ENCODE measurements at places on chromosomes 13 and 19.
A peak's percentile ranks its signal among the peaks of the same experiment; 100 is the strongest.

DNA sequence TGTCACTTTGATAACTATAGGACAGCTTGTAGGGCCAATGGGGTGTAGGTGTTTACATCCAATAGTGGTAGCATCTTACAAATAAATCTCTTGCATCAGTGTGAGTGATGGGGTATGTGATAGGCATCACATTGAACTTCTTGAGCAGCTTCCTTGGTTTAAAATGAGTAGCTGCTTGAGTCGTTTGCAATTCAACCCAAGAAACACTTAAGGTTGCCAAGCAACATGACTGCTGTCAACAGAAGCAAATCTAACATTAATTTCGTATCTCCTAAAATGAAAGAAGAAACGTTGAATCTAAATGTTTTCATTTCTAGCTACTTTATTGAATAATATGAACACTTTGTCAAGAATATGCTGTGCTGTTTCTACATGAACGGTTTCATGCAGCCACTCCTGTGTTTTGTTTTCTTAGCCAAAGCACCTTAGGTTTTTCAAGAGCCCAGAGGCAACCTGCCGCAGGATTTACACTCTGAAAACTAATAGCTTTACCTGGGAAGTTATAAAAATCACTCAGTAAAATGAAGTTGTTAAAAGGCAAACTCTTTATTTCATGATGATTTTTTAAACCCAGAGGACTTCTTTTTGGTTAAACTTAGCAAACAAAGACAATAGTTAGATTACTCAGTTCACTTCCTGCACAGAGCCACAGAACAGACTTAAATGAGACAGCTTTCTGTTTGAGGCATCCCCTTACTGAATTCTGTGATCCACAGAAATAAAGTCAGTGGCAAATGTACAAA, 305.2 kb downstream of the MTUS2 start:
- no peak for DNase-seq

DNA sequence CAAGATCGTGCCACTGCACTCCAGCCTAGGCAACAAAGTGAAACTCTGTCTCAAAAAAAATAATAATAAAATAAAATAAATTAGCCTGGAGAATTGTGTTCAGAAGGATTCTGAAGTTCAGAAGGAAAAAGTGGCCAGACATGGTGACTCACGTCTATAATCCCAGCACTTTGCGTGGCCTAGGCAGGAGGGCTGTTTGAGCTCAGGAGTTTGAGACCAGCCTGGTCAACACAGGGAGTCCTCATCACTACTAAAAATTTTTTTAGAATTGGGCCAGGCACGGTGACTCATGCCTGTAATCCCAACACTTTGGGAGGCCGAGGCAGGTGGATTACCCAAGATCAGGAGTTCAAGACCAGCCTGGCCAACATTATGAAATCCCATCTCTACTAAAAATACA, 6.0 kb downstream of the RDH8 start:
- no peak for DNase-seq

DNA sequence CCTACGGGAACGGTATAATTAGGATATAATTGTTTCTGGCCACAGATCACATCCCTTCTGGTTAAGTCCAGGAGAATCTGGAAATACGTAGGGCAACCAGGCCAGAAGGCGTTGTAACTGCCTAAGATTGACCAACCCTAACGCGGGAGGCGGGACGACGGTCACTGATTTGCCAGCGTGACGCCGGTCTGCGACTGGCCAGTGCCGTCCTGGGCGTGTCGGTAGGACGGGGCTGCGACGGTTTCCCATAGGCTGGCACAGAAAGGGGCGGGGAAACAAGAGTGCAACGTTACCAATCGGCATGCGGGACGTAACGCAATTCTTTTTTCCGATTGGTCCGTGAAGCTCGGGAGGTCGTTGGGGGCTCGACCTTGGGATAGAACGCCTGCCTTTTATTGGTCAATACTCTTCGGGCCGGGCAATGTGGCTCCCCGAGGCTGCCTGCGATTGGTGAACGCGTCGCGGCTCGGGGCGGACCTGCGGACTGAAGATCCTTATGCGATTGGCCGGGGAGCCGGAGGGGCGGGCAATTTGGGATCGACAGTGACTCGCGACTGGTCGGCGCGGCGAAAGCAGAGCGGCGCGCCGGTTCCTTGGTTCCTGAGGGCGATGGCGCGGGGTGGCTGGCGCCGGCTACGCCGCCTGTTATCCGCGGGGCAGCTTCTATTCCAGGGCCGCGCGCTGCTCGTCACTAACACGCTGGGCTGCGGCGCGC, at the start of gene MPV17L2:
Gene MPV17L2, plus strand, starts transcription at position 546 of the 715 bp plus-strand sequence. Its CDS starts 64 bp downstream, at position 610.
- peak; percentile 100 for DNase-seq

GRCh38 chr13:37138169-37138568, 32.7 kb upstream of the CSNK1A1L start:
- DNase-seq: no peak

- DNase-seq: peak; percentile 94
These were observed at the start of gene ZNF473 for GRCh38 chr19:50025794-50026549. Gene ZNF473, plus strand, starts transcription at chr19:50026005. Its CDS starts 5,078 bp downstream, at chr19:50031083.

DNA sequence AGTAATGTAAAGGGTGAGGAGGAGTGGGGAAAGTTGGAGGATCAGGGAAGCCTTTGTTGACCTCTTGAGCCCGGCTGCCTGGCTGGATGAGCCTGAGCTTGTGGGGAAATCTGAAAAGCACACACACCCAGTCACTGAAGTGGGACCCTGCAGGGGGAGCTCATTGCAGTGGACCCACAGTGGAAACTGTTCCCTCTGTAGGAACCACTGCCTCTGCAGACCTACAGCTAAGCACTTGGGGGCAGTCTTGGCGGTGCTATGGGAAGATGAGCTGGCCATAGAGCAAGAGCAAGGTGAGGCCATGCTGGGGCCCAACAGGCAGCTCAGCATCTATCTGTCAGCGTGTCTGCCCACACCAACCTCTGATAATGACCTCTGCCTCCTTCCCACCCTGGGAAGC, 294.8 kb downstream of the TSHZ3 start:
- DNase-seq: no peak

DNA sequence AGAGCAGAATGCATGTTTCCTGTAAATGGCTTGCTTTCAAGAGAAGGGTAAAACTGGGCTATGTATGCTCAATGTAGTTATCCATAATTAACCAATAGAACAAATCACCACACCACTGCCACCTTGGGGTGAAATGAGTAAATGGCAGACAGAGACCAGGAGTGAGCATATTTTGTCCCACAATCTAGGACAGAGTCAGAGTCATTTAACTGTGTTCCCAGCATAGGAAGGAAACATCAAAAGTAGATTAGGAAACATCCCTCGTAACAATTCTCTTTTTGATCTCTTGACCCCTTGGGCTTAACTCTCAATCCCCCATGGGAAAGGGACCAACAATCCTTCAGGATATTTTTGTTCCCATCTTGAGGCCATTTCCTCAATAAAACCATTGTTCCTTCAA, 224.8 kb downstream of the NHLRC3 start:
- DNase-seq: no peak

GRCh38 chr13:77062097-77062496, 35.1 kb upstream of the FBXL3 start:
- DNase-seq: no peak

DNA sequence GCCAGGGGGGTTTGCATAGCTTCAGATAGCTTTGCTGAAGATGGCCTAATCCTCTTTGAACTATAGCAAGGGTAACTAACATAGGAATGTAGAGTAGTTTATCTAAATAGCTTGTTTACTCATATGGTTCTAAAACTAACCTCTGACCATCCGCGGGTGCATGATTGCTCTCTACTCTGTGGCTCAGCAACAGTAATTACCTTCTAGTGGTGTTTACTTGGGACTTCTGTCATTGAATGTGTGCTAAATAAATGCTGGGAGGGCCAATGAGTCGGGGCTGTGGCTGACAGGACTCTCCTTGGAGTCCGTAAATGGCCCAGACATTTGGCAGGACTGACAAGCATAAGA, 1461.9 kb downstream of the UQCRFS1 start:
- no peak for DNase-seq

GRCh38 chr19:7272856-7273578, 21.2 kb downstream of the INSR start:
- DNase-seq: no peak

- DNase-seq: no peak
These were observed 64.9 kb downstream of the DNAJC3 start for GRCh38 chr13:95741584-95742563.

GRCh38 chr19:42553292-42554045, 25.2 kb upstream of the CEACAM1 start:
- no peak for DNase-seq

- no peak for DNase-seq
These were observed 173.0 kb downstream of the OLFM4 start for GRCh38 chr13:53201454-53202225.

- DNase-seq: no peak
These were observed 95.6 kb upstream of the FAM216B start for GRCh38 chr13:42685751-42686150.

DNA sequence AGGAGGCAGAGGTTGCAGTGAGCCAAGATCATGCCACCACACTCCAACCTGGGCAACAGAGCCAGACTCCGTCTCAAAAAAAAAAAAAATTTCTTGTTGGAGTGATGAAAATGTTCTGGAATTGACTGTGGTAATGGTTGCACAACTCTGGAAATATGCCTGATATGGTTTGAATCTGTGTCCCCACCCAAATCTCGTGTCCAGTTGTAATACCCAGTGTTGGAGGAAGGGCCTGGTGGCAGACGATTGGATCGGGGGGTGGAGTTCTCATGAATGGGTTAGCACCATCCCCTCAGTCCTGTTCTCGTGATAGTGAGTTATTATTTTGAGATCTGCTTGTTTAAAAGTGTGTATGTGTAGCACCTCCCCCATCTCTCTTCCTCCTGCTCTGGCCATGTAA, 41.1 kb upstream of the MAP3K10 start:
- no peak for DNase-seq

- peak; percentile 57 for DNase-seq
These were observed 65.1 kb downstream of the ZNF823 start for GRCh38 chr19:11673608-11674041.

DNA sequence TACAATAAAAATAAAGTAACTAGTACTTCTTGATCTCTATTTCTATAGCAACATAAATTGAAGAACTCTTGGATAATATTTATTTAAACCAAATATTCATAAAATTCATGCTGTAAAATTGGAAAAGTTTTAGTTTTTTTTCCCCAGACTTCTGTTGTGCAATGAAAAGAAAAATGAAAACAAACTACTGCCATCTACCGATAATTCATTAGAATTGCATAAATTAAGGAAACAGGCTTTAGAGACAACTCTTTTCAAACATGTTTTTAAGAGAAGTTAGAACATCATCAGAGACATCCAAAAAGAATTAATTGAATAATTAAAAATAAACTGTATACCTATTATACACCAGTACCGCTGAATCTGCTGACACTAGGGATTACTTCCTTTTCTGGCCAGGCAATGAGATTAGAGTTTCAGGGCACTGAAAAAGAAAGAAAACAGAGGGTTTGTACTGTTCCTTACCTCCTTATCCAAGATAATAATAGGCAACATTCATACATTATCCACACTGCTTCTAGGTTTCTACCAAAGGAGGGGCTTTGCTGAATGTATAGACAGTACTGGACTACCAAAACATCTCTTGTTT, 4.9 kb downstream of the CCDC122 start:
- no peak for DNase-seq

GRCh38 chr19:47241919-47242577, 11.0 kb upstream of the BBC3 start:
- no peak for DNase-seq

DNA sequence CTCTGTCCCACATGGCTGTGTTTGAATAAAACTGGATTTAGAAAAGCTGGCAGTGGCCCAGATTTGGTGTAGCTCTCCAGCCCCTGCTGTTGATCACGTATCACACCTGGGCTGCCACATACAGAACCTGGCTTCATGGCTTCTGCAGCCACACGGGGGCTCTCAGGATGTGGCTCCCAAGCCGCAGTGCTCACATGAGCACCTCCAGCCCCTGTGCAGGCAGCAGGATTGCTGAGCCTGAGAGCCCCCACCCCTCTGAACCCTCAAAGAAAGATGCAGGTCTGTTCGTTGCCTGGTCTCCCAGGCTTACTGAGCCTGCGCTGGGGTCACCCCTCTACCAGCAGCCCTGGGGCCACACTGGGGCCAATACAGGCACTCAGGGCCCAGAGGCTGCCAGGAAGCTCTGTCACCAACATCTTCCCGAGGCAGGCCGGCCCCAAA, 2.7 kb downstream of the PLEKHF1 start:
- DNase-seq: no peak

DNA sequence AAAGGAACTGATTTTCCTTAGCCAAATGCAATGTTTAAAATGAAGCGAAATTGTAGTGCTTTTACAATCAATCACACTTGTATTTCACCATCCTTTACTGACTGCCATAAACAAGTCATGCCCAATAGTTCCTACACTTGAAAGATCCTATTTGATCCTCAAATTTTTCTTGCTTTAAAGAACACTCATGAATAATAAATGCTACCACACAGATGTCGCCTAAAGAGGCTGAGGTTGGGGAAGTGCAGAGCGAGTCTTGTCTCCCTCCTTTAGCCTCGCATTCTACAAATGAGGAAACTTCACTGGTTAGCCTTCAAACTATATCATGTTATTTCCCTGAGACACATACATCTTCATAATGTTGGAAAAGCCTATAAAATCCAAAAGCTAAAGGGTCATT, 18.7 kb upstream of the AMER2 start:
- no peak for DNase-seq

DNA sequence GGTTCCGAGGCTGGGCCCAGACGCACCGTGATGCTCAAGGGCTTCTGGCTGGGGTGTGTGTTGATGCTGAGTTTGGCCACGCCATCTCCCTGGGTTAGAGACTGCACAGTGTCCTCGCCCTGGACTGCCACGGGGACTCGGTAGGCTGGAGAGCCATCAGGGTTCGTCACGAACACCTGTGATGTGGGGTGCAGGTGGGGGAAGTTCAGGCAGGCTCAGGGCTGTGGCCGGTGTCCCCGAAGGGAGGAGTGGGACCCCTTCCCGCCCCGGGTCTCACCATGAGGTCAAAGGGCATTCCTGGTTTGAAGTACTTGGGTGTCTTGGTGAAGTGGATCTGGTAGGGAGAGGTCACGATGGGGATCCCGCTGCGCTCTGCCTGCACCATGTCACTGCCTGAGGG, 8.2 kb downstream of the C3 start:
- no peak for DNase-seq

DNA sequence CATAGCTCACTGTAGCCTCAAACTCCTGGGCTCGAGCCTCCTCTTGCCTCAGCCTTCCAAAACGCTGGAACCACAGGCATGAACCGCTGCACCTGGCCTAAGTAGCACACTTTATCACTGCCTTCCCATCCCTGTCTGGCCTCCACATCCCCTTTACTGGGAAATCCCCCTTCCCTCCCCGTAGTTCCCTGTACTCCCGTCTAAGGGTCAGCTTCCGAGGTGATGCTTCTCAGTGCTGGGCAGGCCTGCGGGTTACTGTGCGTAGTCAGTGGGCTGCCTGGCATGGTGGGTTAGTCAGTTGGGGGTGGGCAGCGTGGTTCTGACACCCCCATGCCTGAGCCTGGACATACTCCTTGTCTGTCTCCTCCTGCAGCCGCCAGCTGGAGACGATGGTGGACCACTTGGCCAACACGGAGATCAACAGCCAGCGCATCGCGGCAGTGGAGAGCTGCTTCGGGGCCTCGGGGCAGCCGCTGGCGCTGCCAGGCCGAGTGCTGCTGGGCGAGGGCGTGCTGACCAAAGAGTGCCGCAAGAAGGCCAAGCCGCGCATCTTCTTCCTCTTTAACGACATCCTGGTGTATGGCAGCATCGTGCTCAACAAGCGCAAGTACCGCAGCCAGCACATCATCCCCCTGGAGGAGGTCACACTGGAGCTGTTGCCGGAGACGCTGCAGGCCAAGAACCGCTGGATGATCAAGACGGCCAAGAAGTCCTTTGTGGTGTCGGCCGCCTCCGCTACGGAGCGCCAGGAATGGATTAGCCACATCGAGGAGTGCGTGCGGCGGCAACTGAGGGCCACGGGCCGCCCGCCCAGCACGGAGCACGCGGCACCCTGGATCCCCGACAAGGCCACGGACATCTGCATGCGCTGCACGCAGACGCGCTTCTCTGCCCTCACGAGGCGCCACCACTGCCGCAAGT, 8.4 kb downstream of the PLEKHF1 start:
- DNase-seq: no peak
